ENCODE measurements at places on chromosomes 4 and X.

DNA sequence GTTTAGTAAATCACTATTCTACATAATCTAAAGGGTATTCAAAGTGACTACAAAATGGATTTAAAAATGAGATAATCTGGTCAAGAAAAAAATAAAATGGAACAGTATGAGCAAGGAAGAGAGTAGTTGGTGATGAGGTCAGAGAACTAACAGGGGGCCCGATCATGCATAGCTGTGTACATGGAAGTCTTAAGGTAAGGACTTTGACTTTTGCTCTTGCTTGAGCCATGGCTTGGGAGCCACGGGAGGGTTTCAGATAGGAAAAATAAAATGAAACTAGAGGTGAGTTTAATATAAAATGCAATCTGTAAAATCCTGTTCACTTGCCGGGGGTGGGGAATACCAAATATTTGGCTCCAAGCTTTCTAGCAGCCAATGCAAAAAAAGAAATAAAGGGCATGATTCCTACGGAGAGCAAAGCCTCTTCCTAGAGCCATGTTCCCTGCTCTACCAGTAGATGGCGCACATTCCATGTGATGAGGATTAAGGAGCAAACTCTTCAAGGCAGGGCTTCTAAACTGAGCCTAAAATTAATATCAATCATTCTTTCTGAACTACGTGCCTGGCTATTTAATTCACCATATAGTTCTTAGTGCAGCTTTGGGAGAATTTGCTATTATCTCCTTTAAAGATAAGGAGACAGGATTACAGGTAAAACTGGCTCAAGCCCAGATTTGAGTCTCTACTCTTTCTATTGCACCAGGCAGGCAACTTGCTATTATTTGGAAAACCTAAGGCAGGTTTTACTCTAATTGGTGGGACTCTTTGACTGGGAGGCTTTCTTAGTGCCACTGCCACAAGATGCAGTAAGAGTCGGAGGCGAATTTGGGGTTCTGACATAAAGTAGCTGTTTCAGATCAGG, 6.8 kb upstream of the CLCN5 start:
- DNase-seq: peak; percentile 50

DNA sequence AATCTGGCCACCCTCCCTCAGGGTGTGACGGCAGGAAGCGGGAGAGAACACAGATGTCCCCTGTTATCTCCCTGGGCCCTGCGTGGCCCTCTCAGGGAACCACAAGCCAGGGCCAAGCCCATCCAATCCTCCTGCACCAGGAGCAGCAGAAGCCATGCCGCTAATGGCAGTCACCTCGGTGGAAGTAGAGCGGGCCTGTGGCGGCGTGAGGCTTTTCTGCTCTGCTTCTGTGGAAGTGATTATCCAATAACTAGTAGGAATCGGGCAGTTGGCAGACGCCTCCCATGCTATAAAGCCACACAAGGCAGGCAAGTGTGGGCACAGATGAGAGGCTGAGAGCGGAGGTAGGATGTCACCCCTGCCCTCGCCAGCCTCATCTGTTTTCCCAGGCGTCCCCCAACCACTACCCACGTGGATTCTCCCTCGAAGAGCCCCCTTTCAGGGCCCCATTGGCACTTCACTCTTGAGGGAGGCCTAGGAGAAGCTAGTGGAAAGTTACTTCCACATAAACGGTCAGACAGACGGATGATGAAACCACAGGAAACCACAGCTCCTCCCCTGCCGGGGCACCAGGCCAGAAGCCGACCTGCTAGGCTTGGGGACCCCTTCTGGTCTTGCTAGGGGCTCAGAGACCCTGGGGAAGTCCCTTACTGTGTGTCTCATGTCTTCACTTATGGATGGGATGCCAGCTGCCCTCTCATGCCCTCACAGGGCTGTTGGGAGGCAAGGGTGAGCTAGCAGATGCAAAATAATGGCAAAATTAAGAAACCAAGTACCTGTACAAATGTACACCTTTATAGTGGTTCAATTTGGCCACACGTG, 18.8 kb upstream of the TMSB4X start:
- DNase-seq: peak; percentile 86

- DNase-seq: no peak
These were observed 83.9 kb downstream of the SNCA start for GRCh38 chr4:89752932-89753598.

GRCh38 chr4:7516096-7516772, 81.5 kb upstream of the PSAPL1 start:
- no peak for DNase-seq

DNA sequence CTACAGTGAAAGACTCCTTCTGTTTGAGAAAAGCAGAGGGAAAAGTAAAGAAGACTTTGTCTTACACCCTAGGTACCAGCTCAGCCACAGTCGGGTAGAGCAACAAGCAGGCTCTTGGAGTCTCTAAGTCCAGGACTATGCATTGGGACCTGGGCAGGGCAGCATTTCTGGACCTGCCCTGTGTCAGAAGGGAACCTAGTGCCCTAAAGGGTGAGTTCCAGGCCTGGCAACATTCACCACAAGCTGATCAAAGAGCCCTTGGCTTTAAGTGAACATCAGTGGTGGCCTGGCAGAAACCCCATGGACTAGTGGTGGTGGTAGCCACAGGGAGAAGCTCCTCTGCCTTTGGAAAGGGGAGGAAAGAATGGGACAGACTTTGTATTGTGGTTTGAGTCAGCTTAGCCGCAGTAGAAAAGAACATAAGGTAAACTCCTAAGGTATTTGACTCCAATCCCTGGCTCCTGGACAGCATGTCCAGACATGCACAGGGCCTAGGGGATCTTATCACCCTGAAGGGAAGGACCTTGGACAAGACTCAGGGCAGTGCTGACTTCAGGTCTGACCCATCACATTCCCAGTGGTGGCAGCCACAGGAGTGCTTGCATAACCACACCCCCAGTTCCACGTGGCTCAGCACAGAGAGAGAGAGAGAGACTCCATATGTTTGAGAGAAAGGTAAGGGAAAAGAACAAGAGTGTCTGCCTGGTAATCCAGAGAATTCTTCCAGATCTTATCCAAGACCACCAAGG, 32.6 kb downstream of the CCDC158 start:
- no peak for DNase-seq

DNA sequence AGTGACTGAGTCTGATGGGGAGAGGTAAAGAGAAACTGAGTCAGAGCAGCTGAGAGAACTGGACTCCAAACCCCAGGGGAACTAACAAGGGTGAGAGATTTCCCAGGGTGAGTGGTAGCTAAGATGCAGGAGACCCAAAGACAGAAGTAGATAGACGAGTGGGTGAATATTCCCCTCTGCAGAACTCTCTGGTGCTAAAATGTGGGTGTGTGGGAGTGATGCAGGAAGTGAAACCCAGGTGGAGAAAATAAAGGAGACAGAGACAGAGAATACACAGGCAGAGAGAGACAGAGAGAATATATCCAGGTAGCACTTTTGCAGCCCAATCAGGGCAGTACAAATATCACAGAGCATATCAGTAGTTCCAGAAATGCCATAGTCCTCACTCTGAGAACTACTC, 212.5 kb upstream of the ZIC3 start:
- no peak for DNase-seq

DNA sequence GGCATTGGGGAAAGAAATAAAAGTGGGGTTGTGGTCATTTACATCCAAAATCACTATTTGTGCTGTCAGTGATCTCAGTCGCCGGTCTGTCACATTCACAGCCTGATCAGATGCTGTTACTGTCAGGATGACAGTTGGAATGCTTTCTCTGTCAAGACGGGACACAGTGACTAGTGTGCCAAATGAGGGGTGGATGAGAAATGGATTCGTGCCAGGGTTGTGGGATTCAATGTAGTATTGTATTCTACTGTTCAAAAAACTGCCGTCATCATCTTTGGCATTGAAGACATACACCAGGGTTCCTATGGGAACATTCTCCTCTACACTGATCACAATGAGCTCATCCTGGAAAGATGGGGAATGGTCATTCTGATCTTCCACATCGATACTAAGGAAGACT, 171.1 kb downstream of the DCHS2 start:
- DNase-seq: no peak

DNA sequence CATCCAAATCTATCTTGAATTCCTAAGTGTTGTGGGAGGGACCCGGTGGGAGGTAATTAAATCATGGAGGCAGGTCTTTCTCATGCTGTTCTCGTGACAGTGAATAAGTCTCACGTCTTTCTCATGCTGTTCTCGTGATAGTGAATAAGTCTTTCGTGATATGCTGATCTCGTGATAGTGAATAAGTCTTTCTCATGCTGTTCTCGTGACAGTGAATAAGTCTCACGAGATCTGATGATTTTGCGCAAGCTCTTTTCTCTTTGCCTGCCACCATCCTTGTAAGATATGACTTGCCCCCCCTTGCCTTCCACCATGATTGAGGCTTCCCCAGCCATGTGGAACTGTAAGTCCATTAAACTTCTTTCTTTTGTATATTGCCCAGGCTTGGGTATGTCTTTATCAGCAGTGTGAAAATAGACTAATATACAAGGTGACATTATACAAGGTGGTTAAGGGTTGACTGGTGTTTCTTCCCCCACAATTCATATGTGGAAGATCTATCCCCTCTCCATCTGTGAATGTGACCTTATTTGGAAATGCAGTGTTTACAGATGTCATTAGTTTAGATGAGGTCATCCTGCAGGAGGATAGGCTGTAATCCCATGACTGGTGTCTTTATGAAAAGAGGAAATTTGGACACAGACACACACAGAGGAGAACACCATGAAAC, 27.6 kb downstream of the ARSD start:
- no peak for DNase-seq
